ENCODE measurements at places on chromosomes 3 and 15. TPM values are rescaled to one million over a fixed set of nuclear protein-coding genes. Genes with fewer than 3 reads are reported as not detected.

ACTC1 gene
- total RNA-seq: not detected

C2CD4B gene
- total RNA-seq: 2.4 TPM

CHL1 gene
- total RNA-seq: 4.2 TPM

SH2D7 gene
- not detected for total RNA-seq

ACKR2 gene
- total RNA-seq: 8.2 TPM

HYAL1 gene
- 59.0 TPM for total RNA-seq

SKOR1 gene
- 0.44 TPM for total RNA-seq

XCR1 gene
- total RNA-seq: 0.20 TPM

RGMA gene
- total RNA-seq: 14.2 TPM

PLCB2 gene
- total RNA-seq: 112 TPM

EPHA3 gene
- total RNA-seq: 0.46 TPM

MESP1 gene
- total RNA-seq: 2.7 TPM

ARID3B gene
- 36.7 TPM for total RNA-seq

MCF2L2 gene
- total RNA-seq: 1.4 TPM

CLDN1 gene
- total RNA-seq: 5.2 TPM

COMMD2 gene
- 43.0 TPM for total RNA-seq

CLDN16 gene
- total RNA-seq: 0.33 TPM

ELL3 gene
- 4.0 TPM for total RNA-seq

ARPP21 gene
- total RNA-seq: not detected

NRROS gene
- 17.8 TPM for total RNA-seq

CD200R1 gene
- under 0.01 TPM for total RNA-seq

TIMP4 gene
- total RNA-seq: 8.4 TPM

LXN gene
- 26.6 TPM for total RNA-seq

MTHFS gene
- total RNA-seq: 26.6 TPM

SCG5 gene
- 0.61 TPM for total RNA-seq

TMEM42 gene
- 12.8 TPM for total RNA-seq

ZNF774 gene
- total RNA-seq: 3.2 TPM

PRR20G gene
- not detected for total RNA-seq

MORC1 gene
- total RNA-seq: not detected

FBN1 gene
- 79.5 TPM for total RNA-seq
